ENCODE measurements at places on chromosomes 1 and 21. TPM values are rescaled to one million over a fixed set of nuclear protein-coding genes. Genes with fewer than 3 reads are reported as not detected.

DNA sequence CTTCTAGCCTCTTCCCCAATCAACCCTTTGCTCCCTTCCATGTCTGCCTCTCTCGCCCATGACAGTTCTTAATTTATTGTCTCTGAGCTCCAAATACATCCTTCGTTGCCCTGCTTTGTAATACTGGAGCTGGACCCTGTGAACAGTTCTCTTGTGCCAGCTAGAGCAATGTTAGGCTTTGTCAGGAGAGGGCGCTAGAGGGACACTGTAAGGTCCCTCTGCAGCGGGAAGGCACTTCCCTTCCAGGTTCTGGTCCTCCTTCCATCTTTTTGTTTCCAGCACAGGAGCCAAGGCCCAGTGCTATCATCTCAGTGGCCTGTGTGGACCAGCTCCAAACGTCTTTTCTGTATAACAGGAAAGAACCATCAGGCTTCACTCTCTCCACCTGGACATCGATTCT, 95.9 kb downstream of the PTPRU start:
- peak; percentile 52 for DNase-seq

GRCh38 chr1:24206516-24207394, 19.7 kb upstream of the IFNLR1 start:
- DNase-seq: no peak

- DNase-seq: peak; percentile 66
Measured at GRCh38 chr1:209884665-209885117, 53.3 kb upstream of the SYT14 start.

- no peak for DNase-seq
Measured at GRCh38 chr1:46130121-46130520, 2.3 kb downstream of the PIK3R3 start.

DNA sequence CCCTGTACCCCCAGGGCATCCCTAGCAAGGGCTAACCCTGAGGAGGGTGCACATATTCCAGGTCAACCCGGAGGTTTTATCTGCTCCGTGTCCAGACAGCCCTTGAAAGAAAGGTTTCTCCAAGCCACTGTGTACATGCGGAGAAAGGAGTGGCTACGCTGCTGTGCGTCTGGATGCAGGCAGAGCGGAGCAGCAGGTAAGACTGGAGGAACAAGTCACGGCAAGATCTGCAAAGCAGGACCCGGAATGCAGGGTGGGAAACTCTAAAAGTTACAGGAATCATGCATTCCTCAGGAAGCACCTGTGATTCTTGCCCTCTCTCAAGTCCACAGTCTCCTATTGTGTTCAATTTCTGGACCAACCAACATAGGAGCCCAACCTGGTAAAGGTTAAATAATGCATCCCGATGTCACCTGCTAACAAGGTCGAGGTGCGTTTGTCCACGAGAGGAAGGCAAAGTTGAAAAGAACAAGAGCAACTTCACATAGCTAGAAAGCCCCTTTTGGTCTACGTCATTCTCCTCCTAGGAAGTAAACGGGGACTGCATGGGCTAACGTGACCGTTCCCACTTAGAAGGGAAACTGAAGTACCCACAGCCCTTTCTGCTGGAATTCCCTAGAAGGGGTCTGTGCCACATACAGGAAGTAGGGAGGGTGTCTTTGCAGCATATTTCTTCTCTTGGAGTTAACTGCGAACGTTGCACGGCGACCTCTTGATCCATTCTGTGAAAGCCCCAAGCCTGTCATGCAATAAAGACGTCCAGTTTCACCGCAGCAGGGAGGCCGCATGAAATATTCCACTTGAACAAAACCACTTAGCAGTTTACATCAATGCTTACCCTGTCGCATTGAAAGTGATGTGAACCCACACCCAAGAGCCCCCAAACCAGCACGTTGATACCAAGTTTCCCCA, 5.8 kb downstream of the TIAM1 start:
- DNase-seq: no peak

DNA sequence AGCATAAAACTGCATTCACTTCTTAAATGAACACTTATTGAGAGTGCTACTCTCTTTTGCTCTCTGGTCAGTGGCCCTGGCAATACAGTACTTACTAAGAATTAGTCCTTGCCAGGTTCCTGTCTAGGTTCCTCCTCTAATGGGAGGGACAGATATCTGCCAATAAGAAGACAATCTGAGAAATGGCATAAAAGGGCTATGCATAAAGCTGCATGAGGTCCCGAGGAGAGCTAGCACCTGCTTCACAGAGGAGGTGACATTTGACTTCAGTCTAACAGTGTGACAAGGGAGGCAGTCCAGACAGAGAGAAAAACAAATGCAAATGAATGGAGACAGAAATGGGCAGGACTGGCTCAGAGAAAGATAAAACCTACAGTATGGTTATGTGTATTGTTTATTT, 357.1 kb upstream of the SGIP1 start:
- no peak for DNase-seq

GRCh38 chr1:161933592-161934588, 89.8 kb downstream of the OLFML2B start:
- peak; percentile 27 for DNase-seq

- no peak for DNase-seq
Measured at GRCh38 chr1:178004926-178005391, 35.1 kb upstream of the SEC16B start.

GRCh38 chr1:15128520-15129313, 24.8 kb upstream of the TMEM51 start:
- DNase-seq: peak; percentile 84

GRCh38 chr1:222759451-222760035, 22.5 kb downstream of the FAM177B start:
- DNase-seq: no peak

- DNase-seq: no peak
Measured at GRCh38 chr1:227317011-227317451, 1.3 kb downstream of the CDC42BPA start.

GRCh38 chr1:175118375-175119367, 51.0 kb downstream of the TNN start:
- no peak for DNase-seq

GRCh38 chr1:63810936-63811469, 37.2 kb downstream of the ROR1 start:
- DNase-seq: no peak

The IER5 gene
- total RNA-seq: 33.5 TPM

The ZNF697 gene
- total RNA-seq: 0.41 TPM

The PTPN7 gene
- total RNA-seq: 119 TPM

The CDC7 gene
- 27.0 TPM for total RNA-seq

The PDC gene
- not detected for total RNA-seq

The LCE3E gene
- not detected for total RNA-seq

The SLAMF1 gene
- total RNA-seq: 101 TPM

The GNAT2 gene
- 0.50 TPM for total RNA-seq

The AP4B1 gene
- 40.2 TPM for total RNA-seq
